Myocyte (in vitro differentiated cells): ENCODE measurements at places on chromosomes 16 and 17. TPM values are rescaled to one million over a fixed set of nuclear protein-coding genes. Genes with fewer than 3 reads are reported as not detected.

DNA sequence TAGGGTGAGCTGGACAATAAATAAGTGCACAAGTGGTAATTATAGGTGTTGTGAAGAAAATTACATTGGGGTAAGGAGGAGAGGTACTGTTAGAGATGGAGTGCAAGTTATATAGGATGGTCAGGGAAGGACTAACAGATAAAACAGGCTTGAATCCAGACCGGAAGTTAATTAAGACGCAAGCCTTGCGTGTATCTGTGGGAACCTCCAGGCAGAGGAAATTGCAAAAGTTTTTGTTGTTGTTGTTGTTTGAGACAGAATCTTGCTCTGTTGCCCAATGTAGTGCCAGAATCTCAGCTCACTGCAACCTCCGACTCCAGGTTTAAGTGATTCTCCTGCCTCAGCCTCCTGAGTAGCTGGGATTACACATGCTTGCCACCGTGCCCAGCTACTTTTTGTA lies 2.4 kb upstream of the ZNF18 start:
- no peak for DNase-seq

DNA sequence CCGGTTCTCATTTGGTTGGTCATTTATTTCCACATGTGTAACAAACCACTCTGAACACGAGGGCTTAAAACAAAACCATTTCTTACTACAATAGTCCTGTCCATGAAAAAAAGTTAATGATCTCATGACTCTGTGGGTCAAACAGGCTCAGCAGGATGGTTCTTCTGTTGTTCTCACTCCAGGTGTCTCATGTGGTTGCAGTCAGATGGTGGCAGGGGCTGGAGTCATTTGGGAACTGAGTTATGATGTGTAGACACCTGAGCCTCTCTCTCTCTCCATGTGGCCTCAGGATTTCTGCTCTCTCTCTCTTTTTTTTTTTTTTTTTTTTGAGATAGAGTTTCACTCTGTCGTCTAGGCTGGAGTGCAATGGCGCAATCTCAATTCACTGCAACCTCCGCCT lies 55.4 kb downstream of the RTN4RL1 start:
- no peak for DNase-seq

- DNase-seq, result peak; percentile 80
These were observed 8.8 kb downstream of the ZG16B start for GRCh38 chr16:2838928-2839327.

GRCh38 chr17:63780507-63780906 lies 6.5 kb downstream of the DDX42 start:
- DNase-seq, result peak; percentile 31

DNA sequence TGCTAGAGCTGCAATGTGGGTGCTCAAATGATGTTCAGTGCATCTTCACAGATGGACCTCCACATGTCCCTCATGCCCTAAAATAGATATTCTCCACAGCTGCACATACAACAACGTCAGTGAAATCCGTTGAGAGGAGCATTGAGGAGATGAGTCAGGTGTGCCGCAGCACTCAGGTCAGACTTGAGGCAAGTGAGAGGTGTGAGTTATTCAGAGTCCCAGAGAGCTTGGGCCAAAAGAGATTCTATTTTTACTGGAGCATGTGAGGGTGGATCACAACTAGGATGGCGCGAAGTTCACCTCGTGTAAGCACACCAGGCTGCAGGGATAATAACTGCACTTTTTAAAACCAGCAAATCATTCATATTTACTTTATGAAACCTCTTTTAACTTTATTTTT lies 645.3 kb downstream of the MAF start:
- DNase-seq, result no peak

The OR1A1 gene
- not detected in 2 replicates for total RNA-seq

DNA sequence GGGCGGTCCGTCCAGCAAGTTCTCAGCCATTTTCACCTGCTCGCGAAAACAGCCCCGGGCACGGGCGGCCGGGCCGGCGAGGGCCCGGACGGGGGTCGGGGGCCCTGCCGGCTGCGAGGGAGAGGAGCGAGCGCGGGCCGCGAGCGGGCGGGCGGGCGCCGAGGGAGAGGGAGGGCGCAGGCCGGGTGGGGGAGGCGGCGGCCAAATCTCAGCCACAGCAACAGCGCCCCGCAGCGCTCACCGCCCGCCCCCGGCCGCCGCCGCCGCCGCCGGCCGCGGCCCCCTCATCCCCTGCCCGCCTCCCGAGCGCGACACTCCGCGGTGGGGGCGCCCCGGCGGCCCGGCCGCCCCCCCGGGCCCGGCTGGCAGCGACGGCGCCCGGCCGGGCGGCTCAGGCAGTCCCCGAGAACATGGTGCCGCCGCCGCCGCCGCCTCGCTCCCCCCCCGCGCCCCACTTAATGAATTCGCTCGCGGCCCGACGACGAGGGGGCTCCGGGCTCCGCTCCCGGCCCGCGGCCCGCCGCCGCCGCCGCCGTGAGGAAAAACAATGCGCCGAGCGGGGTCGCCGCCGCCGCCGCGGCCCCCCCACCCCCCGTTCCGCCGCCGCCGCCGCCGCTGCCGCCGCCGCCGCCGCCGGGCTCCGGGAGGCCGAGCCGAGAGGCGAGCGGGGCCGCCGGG lies 487 bp downstream of the CREBBP start:
- peak; percentile 65 for DNase-seq

DNA sequence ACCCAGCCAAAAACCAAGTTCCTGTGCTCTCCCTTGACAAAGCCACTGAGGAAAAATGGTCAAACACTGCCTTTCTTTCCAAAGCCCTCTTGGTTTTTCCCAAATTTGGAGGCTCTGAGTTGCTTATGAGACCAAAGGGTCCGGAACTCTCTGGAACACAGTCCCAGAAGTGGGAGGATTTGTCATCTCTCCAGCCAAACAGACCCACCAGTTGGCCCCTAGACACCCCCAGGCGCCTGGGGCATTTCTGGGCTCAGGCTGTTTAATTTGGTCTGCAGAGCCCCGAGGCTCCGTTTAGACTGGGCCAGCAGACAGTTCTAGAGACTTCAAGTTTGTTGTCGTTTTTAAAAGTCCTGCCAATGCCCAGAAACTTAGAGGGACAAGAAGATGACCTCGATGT lies 239.1 kb downstream of the SEC14L1 start:
- DNase-seq, result no peak

The BRIP1 gene
- 0.51 and 0.73 TPM in 2 replicates for total RNA-seq

GRCh38 chr17:74604200-74604599 lies 12.1 kb upstream of the CD300LD start:
- no peak for DNase-seq

The ZNF423 gene
- 0.21 and 1.4 TPM in 2 replicates for total RNA-seq

GRCh38 chr16:11675561-11676511 lies 7.6 kb downstream of the SNN start:
- DNase-seq, result peak; percentile 94

DNA sequence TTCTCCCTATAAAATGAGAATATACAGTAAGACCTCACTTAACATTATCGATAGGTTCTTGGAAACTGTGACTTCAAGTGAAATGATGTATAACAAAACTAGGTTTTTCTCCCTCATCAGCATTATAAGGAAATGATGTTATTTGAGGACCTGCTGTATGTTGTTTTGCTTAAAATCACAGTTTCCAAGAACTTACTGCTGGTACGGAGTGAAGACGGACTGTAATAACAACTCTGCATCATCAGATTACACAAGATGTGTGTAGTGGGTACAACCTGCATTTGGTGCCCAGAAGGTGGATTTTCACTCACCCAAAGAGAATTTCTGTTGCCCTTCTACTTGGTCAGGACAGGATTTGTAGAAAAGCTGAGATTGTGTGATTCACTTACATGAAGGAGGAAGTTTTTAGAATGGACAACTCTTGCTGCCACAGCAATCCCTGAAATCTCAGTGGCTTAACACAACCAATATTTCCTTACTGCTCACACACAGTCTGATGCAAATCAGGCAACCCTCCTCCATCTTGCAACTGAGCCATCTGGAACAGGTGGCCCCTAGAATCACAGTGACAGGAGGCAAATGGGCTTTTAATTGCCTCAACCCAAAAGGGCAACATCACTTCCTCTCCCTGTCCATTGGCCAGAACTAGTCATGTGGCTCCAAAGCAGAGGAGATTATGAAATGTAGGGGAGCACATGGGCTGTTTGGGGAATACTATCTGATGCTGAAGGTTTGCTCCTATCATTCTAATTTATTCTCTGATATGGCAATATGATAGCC lies 67.6 kb upstream of the CACNG5 start:
- DNase-seq, result peak; percentile 61

GRCh38 chr17:77637818-77638575 lies 320.5 kb upstream of the TNRC6C start:
- no peak for DNase-seq

DNA sequence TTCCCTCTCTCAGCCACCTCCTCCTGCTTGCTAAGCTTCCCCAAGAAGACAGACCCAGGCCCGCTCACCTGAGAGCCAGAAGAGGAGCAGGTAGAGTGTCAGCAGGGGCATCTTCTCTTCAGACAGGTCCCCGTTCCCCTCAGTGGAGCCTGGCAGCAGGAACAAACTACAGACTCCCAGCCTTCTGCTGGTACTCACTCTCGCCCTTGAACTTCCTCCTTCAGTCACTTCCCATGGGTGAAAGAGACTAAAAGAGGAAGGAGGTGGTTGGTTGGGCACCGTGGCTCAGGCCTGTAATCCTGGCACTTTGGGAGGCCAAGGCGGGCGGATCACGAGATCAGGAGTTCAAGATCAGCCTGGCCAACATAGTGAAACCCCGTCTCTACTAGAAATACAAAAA lies at the start of gene CD300LF:
Gene CD300LF, minus strand, starts transcription at position 168 of the 400 bp plus-strand sequence. Its CDS starts 57 bp downstream, at position 111.
- no peak for DNase-seq

DNA sequence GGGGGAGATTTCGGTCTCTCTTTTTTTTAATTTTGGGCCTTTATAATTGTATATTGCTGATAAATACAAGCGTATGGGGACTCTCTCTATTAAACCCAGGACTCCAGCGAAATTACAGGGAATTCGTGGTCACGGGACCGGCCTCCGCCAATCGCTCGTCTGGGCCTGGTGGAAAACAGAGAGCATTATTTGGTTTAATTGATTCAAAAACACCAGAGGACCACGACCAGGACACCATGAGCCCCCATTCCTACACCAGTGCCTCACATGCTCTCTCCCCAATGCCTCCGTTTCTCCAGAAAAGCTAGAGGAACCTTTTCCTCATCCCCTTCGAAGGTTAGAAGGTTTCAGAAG lies at the start of gene HOXB2:
Gene HOXB2, minus strand, starts transcription at position 88 of the 354 bp plus-strand sequence. CDS start 198 bp downstream, outside the sequence.
- peak; percentile 75 for DNase-seq

- no peak for DNase-seq
These were observed 74.6 kb upstream of the IRX6 start for GRCh38 chr16:55249361-55249760.

DNA sequence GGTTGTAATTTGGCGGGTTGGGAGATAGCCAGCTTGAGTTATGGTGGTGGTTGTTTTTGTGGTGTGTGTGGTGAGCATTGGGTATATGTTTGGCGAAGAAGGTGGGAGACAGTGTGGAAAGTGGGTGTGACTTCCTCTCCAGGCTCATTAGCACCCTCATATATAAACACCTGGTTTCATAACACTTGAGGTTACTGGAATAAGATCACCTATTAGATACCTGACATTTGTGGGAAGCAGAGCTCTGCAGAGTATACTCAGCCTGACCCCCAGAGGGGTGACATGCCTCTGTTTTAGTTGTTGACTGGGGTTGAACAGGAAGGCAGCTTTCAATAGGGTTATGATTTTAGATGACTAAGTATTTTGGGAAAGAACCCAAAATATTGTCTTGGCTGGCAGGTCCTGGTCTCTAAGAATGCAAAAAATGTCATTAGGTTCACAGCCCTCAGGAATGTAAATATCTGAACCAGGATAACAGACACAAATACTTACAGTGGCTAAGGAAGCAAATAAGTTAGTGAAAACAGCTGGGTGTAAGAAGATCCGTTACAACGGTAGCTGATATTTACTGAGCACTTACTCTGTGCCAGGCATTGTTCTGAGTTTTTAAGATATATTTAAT lies 18.3 kb upstream of the EFCAB13 start:
- peak; percentile 78 for DNase-seq

GRCh38 chr16:58120234-58120633 lies 8.9 kb downstream of the CFAP20 start:
- DNase-seq, result no peak

GRCh38 chr17:82858376-82859126 lies 18.7 kb upstream of the ZNF750 start:
- no peak for DNase-seq

- no peak for DNase-seq
These were observed 117.0 kb downstream of the RAB11FIP4 start for GRCh38 chr17:31508288-31509094.

The PIRT gene
- not detected in 2 replicates for total RNA-seq

The EPN3 gene
- not detected in 2 replicates for total RNA-seq

DNA sequence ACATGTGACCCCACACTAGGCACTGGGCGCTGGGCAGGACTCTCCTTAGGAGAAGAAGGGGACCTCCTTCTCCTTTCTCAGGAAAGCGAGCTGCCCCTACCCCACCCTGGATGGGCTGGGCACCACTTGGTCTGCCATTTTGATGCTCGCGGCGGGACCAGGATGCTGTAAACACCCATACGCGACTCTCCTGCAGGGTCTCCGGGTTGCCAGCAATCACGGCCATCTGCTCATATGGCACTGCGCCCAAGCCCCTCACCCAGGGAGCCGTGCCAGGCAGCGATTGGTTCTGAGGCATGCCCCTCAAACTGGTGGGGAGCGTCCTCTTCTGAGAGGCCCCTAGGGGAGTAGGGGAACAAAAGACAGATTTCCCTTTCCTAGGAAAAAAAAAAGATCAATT lies 99.0 kb downstream of the C16orf78 start:
- no peak for DNase-seq

- no peak for DNase-seq
These were observed 66.6 kb upstream of the CHMP6 start for GRCh38 chr17:80924807-80925610.

The JUP gene
- 0.51 and 0.78 TPM in 2 replicates for total RNA-seq

GRCh38 chr17:27257031-27257357 lies 36.9 kb upstream of the WSB1 start:
- no peak for DNase-seq

The RNF157 gene
- total RNA-seq, result 6.0 and 7.1 TPM in 2 replicates

DNA sequence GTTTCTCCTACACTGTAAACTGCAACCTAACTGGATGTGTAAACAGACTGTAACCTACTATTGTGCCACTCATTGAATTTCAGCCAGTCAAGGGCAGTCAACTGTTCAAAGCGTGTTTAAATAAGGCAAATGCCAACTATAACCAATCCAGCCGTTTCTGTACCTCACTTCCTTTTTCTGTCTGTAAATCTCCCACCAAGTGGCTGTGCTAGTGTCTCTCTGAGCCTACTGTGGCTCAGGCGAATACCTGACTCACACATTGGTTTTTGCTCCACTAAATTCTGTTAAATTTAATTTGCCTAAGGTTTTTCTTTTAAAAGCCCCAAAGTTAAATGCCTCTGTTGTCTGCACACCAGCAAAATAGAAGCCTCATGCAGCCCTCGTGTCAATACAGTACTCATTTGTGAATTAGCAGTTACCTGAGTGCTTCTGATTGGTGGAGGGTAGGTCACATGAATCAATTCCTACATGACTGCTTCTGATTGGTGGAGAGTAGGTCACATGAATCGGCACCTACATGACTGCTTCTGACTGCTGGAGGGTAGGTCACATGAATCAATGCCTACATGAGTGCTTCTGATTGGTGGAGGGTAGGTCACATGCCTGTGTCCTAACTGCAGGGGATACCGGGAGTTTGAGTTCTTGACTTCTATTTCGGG lies 31.1 kb upstream of the CCR7 start:
- DNase-seq, result no peak

GRCh38 chr17:64661976-64662773 lies at the start of gene SMURF2:
Gene SMURF2 (minus strand): TSS chr17:64662307. CDS start chr17:64661880, 427 bp downstream.
- DNase-seq, result peak; percentile 78
